Left kidney (tissue), 8 donors: ENCODE measurements at places on chromosomes 1 and 21.

DNA sequence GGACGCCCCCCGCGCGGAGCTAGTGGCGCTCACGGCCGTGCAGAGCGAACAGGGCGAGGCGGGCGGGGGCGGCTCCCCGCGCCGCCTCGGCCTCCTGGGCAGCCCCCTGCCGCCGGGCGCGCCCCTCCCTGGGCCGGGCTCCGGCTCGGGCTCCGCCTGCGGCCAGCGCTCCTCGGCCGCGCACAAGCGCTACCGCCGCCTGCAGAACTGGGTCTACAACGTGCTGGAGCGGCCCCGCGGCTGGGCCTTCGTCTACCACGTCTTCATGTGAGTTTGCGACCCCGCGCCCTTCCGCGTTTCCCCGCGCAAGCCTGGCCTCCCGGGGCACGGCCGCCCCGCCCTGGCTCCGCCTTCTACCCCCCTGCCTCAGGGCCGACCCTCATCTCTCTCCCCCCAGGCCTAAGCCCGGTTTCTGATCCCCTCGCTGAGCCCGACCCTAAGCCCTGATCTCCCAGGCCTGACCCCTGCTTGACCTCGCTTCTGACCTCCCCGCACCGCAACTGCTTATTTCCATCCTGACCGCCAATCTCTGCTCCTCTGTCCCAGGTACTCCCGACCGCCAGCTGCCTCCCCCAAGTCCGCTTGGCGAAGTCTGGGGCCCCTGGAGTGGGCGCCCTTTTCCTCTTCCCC lies 669 bp downstream of the KCNQ4 start:
- no peak for DNase-seq

DNA sequence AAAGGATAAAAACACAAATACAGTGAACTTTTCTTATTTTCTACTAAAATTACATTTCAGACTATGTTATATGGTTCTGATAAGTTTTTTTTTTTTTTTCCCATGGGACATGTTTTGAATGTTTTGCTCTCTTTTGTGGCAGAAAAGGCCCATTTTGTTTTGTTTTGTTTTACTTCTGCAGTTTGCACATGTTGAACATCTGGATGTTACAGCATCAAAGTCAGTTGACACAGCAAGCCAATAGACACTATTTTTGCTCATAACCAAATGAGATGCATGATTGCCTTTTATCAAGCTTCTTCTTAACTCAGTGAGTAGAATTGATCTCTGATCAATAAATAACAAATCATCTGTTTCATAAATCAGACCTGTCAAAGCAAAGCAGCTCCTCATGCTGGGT lies 904.2 kb downstream of the ADGRL2 start:
- DNase-seq = no peak

GRCh38 chr1:44806704-44807363 lies at the start of gene DYNLT4:
DYNLT4 (minus strand) TSS chr1:44807351; CDS start chr1:44806668, 683 bp downstream.
- no peak for DNase-seq

DNA sequence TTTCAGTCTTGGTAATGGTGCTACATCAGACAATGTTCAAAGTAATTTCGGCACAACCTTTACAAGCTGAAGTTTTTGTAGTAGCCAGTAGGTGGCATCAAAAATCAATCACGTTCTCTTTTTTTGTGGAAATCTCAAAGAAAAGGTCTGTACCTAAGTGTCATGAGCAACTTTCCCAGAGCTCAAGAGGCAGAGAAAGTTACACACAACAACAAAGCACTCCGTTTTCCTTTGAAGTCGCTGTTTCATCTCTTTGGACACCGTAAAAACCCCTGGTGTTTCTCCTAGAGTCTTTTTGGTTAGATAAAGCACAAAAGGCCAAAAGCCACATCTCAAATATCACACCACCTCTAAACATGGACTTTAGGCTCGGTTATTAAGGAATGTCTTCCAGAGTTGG lies 131.6 kb downstream of the LHX8 start:
- DNase-seq = peak; percentile 62

GRCh38 chr1:164188497-164188896 lies 370.5 kb upstream of the PBX1 start:
- peak; percentile 8 for DNase-seq
